Left kidney (tissue), 8 donors: ENCODE measurements at places on chromosomes 1 and 21.

DNA sequence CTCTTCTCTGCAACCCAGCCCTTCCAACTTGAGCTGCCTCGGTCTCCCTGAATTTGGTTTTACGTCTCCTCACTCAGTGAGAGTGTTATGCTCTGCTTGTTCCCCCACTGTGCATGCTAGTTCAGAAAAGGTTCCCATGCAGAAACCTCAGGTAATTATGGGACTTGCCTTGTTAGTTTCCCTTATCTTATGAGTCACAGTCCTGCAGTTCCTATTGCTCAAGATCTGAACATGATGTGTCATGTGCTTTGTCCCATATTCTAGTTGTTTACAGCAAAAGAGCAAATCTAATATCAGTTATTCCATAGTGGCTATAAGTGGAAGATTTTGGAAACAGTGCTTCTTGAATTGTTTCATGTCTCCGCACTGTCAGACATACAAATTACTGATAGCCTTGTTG is 74.4 kb downstream of the DUSP10 start:
- DNase-seq: no peak

DNA sequence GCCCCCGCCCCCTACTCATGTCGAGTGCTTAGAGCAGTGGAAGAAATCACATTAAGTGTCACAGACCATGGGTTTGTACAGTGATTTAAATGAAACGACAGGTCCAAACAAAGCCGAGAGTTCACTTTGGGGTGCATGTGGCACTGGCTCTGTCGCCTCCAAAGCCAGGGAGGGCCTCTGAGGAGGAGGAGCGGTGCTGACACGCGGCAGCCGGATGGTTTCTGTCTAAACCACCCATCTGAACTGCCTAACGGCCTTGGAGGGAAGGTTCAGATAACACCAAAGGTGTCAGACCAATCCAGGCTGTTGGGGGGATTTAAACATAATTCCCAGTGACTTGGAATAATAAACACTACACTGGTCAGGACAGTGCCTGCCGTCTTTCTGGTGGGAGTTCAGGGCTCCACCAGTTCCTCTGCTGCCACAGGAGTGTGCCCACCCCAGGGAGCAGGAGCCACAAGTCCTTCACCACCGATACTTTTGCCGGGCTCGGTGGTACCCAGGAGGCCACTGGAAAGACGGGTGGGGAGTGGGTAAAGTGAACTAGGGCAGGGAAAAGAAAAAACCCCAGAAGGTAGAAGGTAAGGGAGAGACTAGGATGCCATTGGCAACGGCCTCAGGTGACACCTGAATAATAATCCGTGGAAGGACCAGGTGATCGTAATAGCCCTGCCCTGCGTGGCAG is 78.2 kb downstream of the SLC66A1 start:
- DNase-seq: peak; percentile 46

DNA sequence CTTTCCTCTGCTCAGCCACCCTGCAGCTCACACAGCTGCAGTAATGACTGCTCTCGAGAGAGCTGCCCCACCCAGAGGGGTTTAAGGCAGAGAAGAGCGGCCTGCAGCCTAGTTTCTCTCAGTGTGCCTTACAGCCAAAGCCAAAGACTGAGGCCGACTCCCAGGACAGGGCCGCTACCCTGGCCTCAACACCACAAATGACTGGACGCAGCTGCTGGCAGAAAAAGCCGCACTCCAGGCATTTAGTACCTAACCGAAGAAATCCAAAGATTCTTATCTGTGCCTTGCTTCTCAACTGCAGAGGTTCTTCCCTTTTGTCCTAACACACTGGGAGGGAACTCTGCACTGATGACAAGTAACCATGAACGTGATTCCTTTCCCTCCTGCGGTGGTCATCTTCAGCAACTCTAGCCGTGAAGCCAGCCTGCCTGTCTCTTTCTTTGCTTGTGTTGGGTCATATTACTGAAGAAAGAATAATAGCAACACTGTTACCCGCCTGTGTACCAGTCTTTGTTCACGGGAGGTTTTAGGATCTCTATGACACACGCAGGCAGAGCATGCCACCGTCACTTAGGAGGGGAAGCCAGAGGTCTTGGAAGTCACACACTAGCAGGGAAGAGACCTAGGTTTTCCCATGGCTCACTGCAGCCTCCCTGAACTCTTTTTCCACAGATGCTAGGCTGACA is 202.7 kb downstream of the RHOU start:
- peak; percentile 44 for DNase-seq

DNA sequence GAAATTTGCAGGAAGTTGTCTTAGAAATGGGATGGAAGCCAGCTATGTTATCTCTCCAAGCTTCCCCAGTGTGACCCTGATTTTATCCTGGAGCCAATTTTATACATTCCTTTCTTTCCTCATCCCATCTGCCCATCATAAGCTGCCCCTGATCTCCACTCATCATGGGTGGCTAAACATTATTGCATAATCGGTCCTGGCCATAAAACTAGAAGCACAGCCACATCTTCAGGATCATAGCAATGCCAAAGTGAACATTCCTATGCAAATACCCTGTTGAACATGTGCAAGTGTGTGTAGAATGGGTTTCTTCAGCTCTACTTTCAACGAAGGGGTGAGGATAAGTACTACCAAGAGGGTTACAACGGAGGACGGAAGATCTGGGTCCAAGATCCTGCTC is 50.6 kb upstream of the COG2 start:
- no peak for DNase-seq

DNA sequence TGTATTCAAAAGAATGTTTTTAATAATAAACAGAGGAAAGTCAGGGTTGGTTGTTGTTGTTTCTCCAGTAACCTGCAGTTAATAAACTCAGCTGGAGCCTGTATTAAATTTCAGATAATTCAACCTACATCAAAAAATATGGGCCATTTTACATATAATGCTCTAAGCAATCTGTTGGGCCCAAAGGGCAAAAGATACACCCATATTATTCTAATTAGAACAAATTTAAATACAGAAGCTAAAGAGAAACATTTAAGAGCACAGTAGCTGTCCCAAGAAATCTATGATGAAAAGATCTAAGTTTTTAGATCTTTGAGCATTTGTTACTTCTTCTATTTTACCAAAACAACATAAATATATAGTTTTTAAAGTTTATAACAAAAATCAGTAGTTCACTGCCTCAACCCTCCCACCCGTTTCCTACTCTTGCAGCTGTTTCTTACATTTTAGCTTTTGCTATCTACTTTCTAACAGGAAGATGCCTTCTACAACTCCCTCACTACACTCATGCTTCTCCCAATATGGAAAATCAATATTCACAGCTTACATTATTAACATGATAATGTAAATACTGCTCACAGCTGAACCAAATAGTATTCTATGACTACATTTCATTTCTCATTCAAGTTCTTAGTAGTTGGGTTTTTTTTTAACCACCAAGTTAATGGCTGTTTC is 94.9 kb upstream of the LBR start:
- DNase-seq: no peak

- DNase-seq: no peak
These were observed 86.1 kb downstream of the DSCAM start for GRCh38 chr21:40760821-40761220.

DNA sequence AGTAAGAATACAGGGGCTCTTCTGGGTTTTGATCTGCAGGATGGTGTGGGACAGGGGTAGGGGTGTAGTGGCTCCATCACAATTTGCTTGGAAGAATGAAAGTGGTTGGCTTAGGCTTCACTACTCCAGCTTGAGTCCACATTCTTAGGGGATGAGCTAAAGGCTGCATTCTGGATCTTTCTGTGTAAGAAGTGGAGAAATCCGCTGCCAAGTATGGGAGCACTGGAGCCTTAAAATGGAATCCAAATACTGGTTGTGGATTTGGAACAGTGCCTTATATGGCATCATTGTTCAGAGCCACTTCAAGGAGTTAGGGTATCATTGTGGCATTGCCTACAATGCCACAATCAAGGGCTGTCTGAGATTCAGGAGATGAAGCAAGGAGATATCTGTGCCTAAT is 187.1 kb downstream of the LMO4 start:
- no peak for DNase-seq

GRCh38 chr1:93708734-93709481 is 27.3 kb upstream of the BCAR3 start:
- DNase-seq: peak; percentile 75

DNA sequence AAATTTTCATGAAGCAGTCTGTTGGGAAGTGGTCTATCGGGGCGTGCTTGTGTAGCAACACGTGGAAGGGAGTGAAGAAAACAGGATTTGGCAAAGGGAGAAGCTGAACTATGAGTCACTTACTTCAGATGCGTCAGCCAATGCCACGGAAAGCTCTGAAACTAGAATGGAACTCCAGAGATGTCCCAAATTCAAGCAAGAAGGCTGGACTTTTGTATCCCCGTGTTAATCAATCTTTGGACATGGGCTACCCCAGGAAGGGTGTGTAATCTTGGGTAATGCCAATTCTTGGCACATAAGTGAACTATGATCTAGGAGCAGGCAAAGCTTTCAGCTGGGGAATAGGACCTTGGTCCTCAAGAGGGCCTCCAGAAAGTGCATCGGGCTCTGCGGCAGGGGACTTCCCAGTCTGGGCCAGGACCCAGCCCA is 102.6 kb downstream of the ADSS2 start:
- DNase-seq: no peak

GRCh38 chr1:15173863-15174614 is 20.5 kb downstream of the TMEM51 start:
- no peak for DNase-seq

DNA sequence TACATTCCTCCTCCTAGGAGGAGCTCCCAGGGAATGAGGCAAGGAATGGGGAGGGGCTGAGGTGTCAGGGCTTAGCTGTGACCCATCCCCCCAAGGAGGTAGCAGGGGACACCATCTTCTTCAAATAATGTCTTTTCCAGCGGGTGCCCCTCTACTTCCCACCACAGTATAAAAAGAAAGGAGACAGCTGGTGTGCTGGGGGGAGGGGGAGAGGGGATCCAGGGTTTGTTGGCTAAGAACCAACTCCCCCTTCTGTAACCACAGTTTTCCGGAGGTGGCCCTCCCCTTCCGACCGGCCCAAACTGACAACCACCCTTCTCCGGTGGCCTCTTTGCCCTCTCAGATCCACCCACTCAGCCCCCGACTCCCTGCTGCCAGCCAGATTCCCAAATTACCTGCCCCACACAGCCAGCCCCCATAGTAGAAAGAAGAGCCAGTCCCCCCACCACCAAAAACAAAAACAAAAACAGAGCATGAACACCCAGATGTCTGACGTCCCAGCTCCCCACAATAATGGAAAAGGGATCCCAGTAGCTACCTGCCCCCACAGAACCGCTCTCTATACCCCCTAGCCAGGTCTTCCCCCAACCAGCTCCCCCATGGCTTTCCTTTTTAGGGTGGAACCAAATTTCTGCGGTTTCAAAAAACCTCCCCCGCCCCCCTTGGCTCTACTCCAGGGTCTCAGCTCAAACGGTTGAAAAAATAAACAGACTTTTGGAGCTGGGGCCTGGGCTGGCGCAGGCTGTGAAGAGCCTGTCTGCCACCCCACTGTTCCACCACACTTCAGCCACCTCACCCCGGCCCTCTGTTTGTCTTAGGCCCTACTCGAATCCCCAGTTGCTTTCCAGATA is 2.1 kb downstream of the ARHGEF2 start:
- no peak for DNase-seq

DNA sequence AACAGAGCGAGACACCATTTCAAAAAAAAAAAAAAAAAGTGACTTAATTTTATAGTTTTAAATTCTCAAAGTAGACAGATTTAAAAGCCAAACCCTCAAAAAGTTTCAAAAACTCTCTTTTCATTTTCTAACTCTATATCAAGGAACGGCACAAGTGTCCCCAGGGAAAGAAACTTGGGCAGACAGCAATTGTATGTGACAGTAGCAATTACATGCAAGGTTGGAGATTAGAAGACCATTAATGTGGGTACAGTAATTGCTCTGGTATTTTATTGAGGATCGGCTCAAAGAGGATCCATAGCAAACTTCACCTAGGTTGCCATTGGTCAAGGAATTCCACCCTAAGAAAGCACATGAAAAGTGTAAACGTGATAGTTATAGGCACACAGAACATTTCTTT is 46.2 kb downstream of the ACBD6 start:
- DNase-seq: no peak

DNA sequence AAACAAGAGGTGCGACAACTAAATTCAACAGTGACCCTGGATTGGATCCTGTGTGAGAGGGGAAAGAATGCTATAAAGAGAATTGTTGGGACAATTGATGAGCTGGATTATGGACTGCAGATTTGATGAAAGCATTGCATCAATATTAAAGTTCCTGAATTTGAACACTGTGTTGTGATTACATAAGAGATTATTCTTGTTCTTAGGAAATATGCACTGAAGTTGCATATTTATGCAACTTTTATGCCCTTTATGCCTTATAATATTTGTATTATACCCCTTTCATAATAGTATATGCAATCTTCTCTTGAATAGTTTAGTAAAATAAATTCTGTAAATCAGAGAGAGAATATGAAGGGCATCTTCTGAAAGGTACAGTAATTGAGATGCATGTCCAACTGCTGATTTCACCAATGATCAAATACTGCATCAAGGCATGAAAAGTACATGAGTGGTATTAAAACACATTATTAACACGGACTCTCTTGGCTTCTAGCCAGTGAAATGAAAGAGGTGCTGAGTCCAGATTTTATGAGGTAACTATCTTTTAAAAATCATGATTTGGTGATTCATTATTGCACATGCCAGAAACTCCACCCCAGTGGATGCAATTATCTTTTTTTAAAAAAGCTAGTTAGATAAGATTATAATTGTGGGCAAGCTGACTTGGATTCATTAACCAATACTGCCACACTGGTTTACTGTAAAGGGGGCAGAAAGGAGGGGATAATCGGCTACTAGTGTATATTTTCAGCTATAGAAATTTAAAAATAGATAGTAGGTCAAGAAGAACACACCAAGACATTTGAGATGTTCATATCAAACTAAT is 19.9 kb upstream of the LPAR3 start:
- DNase-seq: no peak

- DNase-seq: no peak
These were observed 354.3 kb upstream of the NEGR1 start for GRCh38 chr1:72636631-72637030.

GRCh38 chr1:53942127-53942957 is 3.2 kb downstream of the IFT25 start:
- DNase-seq: no peak

DNA sequence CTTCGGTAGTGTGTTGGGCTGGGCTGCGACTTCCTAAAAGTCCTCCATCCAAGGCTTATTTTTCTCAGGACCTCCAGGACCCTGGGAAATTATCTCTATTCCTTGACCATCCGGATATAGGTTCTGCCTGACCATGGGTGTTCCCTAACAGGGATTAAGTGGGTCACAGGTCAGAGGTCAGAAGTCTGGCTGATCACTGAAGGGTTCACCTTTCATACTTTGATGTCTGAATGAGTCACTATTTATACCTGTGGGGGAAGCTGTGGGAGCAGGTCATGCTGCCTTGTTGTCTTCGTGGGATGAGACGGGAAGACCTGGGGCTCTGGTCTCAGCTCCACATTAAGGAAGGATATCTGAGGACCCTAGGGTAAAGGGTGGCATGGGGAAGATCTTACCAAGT is 65.0 kb upstream of the ETV3 start:
- no peak for DNase-seq

- no peak for DNase-seq
These were observed 2.2 kb upstream of the NEK2 start for GRCh38 chr1:211677659-211678058.

DNA sequence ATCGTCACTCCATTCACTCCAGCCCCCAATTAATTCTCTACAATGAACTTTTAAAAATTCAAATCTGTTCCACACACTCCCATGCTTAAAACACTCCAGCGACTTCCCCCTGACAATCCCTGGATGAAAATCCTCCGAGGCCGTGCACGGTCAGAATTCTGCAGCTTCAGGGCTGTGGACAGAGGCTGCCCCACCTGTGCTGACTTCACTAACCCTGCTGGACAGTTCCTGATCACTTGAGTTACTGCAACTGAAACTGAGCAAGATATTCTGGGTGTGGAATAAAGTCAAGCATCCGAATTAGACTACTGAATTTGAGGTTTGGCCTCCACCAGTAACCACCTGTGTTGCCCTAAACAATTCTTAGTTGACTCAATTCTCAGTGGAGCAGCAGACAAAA is 1.0 kb upstream of the JAK1 start:
- no peak for DNase-seq
